ENCODE measurements at places on chromosomes 12 and 14.

DNA sequence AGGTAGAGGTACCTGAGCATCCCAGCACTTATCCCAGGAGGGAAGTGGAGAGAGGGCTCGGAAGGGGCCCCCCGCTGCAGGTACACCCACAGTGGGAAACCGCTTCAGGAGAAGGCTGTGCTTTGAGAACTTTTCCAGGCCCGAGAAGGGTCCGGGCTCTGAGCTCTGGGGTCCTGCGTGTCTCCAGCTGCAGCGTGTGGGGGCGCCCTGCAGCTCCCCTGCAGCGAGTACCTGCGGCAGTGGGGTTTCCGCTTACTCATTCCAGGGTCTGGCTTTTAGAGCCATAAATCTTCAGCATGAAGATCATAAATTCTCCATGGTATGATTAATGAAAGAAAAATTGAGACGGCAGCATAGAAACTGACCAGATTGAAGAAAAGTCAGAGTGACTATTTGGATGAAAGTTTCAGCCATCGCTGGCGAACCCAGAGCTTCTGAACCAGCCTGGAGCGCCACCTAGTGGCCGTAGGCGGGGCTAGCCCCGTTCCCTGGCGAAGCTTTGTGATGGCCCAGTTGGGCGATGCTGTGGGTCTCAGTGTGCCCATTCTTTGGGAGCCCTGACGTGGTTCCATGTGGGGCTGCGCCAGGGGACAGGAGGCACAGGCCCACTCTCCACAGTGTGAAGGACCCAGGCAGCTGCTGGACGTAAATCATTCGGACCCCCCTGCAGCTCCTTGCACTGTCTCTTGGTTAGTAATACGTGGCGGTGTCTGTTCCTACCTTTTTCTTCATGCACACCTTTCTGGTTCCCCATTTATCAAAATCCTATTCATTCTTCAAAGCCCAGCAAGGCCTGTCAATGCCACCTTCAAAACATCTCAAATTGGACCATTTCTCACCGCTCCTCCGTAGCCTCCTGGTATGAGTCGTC lies 198.2 kb downstream of the TSPAN9 start:
- DNase-seq, result peak; percentile 80

GRCh38 chr12:123741937-123742572 lies 20.0 kb upstream of the DNAH10 start:
- peak; percentile 68 for DNase-seq

- no peak for DNase-seq
Observed at GRCh38 chr12:111406474-111407376, 1.0 kb downstream of the SH2B3 start.

DNA sequence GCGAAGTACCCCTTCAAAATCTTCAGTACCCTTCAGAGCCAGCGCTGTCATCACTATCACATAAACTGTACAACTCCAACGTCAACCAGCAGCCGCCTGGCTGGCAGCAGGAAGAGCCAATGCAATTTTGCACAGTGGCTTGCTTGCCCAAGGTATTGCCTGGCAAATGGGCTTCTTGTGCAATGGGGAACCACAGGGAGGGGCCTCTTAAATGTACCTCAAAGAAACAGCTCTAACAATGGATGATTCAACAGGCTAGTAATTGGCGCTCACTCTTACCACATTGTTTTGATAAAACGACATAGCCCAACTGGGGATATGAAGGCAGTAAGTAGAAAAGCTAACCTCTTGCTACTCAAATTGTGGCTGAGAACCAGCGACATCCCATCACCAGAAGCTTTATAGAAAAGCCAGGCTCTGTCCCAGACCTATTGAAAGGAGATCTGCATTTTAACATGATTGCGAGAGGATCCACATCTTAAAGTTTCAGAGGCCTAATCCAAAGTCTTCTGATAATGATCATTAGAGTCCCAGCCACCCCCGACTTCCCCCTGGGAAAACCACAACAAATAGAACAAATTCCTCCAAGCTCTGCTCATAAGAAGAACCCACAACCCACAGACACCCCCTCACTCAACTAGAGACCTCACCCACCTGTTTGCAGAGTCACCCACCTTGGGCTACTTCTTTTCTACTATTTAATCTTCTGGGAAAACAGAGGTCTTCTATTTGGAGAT lies 125.3 kb upstream of the HIF1A start:
- peak; percentile 71 for DNase-seq

- no peak for DNase-seq
Observed at GRCh38 chr12:45343269-45344051, 127.6 kb downstream of the ANO6 start.

- no peak for DNase-seq
Observed at GRCh38 chr12:105418821-105419291, 88.4 kb downstream of the C12orf75 start.

GRCh38 chr12:53190108-53190729 lies 9.5 kb upstream of the CSAD start:
- peak; percentile 54 for DNase-seq

GRCh38 chr14:78355109-78355508 lies 184.9 kb downstream of the NRXN3 start:
- no peak for DNase-seq

GRCh38 chr12:91675401-91675800 lies 470.2 kb downstream of the BTG1 start:
- DNase-seq, result no peak

DNA sequence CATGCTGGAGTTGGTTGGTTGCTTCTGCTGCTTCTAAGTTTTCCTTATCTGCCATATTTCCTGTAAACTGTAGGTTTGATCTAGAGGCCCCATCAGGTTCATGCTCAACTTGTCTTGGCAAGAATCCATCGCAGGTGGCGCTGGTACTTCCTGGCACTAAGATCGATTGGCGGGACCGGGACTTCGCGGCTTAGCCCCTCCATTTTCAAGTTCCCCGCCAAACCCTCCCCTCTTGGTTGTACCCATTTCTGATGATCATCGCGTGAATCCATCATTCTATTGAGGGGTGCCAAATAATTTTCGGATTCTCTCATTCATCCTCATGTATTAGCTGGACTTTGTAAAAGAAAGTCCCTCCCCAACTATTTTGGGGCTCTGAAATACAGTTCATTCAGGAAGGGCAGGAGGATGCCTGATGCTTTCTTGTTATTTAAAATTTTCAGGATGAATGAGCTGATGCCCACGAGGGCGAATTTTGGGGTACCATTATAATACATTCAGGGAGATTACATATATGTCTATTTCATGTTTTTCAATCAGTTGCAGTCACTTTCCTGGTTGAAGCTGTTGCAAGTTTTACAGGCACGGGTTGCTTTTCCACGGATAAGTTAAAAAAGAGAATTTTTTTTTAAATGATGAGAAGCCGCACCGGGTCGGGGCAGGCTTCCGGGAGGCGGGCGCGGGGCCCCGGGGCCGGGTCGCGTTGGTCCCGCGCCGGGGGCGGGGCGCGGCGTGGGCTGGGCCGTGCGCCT lies 395 bp upstream of the BRI3BP start:
- DNase-seq, result peak; percentile 80

DNA sequence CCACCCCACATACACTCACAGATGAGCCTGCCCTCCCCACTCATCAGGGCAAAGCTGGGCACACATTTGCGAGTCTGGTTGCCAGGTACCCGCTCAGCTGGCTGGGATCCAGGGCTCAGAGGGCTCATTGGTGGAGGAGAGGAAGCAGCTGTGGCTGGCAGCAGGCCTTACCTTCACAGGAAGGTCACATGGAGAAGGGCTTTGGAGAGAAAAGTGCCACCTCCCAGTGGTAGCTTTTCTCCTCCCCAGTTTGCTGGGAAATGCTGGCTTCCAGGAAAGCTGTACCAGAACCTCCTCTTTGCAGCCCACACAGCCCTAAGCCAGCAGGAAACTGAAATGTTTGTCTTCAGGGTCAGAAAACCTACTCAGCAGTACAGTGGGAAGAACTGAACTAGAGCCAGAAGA lies 55.6 kb downstream of the LGMN start:
- DNase-seq, result peak; percentile 93

- no peak for DNase-seq
Observed at GRCh38 chr14:59481871-59482540, 2.2 kb downstream of the L3HYPDH start.

DNA sequence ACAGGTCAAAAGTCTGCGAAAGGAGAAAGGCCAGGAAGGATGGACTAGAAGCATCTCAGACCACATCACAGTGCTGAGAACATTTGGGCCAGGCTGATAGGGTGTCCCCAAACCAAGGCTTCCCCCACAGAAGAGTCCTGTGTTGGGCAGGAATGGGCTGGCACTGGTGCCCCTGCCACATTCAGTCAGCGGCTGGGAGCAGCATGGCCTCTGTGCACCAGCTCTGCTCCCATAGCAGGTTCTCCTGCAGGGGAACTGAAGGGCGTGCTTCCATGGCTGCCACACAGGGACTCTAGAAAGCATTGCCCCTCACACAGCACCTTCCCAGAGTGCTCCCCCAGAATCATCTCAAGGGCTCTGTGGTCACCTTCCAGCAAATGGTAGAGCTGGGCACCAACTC lies 17.5 kb downstream of the EVL start:
- DNase-seq, result no peak

DNA sequence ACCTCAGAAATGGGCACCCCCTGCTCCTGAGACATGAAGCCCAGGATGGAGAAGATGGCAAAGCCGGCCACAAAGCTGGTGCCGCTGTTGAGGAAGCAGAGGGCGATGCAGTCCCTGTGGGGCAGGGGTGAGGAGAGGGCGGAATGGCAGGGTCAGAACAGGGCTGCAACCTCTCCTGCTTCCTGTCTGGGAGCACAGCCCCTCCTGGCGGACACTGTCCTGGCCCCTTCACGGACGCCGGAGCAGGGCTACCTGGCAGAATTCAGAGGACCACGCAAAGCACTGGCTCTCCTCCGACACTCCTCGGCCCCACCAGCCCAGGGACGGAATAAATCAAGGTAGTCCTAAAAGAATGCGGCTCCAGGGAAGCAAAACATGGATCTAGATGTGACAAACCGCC lies 12.4 kb upstream of the SLC6A12 start:
- DNase-seq, result no peak

DNA sequence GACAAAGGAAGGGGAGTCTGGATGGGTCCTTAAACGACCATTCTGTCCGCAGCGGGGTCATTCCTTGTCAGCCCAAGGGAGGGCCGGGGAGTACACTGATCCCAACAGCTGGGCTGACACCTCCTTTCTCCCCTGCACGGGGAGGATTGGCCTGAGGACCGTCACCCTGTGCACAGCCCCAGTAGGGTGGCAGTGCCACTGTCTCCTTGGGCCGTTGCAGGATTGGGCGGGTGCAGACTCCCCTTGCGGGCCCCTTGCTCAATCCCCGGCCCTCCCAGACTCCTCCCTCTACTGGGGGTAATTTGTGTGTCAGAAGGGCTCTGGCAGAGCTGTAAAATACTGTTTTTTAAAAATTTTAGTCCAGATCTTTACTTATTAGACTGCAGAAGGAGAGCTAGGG lies 12.6 kb upstream of the AMN start:
- no peak for DNase-seq

DNA sequence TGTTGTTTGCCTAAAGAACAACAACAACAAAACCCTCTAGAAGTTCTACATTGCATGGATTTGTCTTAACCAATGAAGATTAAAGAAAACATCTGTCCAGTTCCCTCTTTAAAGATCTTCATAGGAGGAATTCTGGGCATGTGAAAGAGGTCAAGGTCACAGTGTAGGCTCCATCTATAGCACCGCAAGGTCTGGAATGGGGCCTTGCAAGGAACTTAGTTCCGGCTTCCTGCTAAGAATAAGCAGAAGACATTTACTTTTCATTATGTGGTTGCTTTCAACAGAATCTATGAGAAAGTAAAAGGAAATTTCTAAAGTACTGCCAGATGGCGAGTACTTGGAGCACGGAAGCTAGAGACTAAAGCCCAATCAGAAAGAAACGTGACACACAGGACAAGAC lies 57.2 kb upstream of the GNPNAT1 start:
- DNase-seq, result no peak

DNA sequence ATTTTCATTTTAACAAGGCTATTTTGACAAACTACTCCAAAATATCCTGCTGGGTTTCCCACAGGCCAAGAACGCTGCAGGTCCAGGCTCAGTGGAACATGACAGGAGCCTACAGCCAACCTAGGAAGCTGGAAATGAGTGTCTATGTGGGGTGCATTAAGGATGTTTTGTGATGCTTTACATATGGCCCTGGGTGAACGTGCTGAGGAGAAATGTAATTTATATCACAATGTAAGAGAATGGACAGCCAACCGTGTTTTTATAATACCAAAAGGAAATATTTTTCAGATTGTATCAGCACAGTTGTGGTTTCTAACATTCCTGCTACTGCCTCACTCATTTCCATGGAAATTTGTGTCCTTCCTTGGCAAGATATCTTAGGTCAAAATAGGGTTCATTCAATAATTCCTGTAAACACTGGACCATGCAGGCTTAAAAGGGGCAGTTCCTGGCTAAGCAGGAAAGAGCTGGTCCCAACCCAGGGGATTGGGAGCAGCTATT lies 51.5 kb downstream of the ST8SIA1 start:
- DNase-seq, result no peak

GRCh38 chr14:100085462-100085861 lies 20.2 kb downstream of the EVL start:
- DNase-seq, result no peak

DNA sequence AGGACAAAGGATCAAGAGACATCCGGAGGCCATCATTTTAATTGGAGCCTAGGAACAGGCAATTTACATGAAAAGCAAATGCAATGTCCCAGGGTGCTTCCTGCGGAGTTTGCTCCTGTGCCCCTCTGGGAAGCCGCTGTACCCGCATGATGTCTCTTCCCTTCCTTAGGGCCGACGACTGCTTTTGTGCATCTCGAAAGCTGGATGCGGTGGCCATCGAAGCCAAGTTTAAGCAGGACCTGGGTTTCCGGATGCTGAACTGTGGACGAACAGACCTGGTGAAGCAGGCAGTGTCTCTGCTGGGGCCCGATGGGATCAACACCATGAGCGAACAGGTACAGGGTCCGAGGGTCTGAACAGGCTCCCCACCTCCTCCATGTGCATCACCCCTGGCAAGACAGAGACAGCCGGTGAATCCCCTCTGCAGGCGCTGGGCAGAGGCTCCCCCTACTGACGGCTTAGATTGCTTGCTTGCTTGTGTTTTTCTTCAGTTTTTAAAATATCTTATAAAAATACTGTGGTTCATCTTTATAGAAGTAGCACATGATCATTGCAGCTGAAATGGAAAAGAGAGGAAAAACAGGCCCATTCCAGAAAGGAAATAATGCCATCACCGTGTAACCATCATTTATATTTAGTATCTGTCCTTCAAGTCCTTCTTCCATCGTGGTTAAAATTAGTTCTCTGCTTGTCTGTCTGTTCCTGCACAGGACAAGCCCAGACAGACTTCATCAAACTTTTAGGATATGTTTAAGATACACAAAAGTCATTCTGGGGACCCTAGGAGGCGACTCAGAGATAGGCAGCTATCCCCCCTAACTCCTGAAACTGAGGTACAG lies 75.4 kb upstream of the PWP1 start:
- peak; percentile 22 for DNase-seq

- peak; percentile 47 for DNase-seq
Observed at GRCh38 chr14:25759920-25760655, 710.1 kb upstream of the STXBP6 start.
